Tibial nerve (tissue), 4 donors: ENCODE measurements at places on chromosomes 12 and 14.

GRCh38 chr14:75184492-75184891, 8.1 kb upstream of the TMED10 start:
- H3K27me3 ChIP-seq = no peaks in the 10 kb centered on the region
- no peaks in the 10 kb centered on the region for H3K36me3 ChIP-seq
- no peak for DNase-seq
- no peak overlapping the region for H3K4me3 ChIP-seq
- H3K4me1 ChIP-seq = no peaks in the 10 kb centered on the region

GRCh38 chr12:109387425-109388166, 39.9 kb downstream of the MYO1H start:
- H3K4me1 ChIP-seq = no peaks in the 10 kb centered on the region
- DNase-seq = no peak
- H3K36me3 ChIP-seq = no peaks in the 10 kb centered on the region
- H3K27me3 ChIP-seq = no peaks in the 10 kb centered on the region
- H3K4me3 ChIP-seq = no peak overlapping the region

DNA sequence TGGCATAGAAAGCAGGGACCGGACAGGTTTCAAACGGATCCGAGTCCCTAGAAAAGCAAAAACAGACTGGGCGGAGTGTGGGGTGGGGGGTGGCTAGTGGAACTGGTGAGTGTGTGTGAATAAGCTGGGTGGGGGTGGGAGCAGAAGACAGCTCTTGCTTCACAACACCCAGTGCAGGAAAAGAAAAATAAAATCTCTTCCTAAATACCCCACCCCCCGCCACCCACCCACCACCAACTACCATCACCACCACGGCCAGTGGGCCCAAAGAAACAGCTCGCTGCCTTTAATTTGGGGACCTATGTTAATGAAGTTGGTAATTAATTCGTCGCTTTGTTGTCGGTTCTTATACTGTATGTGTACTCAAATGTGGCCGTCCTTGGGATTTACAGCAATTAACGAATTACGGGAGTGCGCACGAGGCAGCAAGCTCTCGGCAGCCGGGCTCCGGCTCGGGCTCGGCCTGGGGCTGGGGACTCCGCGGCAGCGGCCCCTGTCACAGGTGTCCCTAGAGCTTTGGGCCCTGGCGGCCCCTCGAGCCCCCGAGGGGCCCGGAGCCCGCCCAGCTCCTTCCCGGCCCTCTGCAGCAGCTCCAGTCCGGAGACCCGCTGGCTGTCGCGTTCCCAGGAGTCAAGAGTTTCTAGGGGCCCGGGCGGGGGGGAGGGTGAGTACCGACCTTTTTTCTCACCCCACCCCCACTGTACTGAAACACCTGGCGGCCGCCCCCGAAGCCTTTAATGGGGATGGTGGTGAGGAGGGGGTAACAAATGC, 1.5 kb upstream of the OTX2 start:
- H3K36me3 ChIP-seq = no peaks in the 10 kb centered on the region
- no peak overlapping the region for H3K27ac ChIP-seq
- DNase-seq = no peak
- H3K27me3 ChIP-seq = no peaks in the 10 kb centered on the region

GRCh38 chr12:48331399-48331798, 19.3 kb downstream of the ZNF641 start:
- no peaks in the 10 kb centered on the region for H3K4me1 ChIP-seq
- no peak for DNase-seq
- H3K36me3 ChIP-seq = peaks cover under 1% of the 10 kb centered on the region
- no peak overlapping the region for H3K27ac ChIP-seq
- no peaks in the 10 kb centered on the region for H3K27me3 ChIP-seq
- no peak overlapping the region for H3K4me3 ChIP-seq

GRCh38 chr12:64621257-64621942, 11.1 kb downstream of the RASSF3 start:
- H3K4me3 ChIP-seq = no peak overlapping the region
- H3K36me3 ChIP-seq = no peaks in the 10 kb centered on the region
- H3K4me1 ChIP-seq = peaks cover 40% of the 10 kb centered on the region
- peak overlapping the region; percentile 38 for H3K27ac ChIP-seq
- no peaks in the 10 kb centered on the region for H3K27me3 ChIP-seq
- no peak for DNase-seq

DNA sequence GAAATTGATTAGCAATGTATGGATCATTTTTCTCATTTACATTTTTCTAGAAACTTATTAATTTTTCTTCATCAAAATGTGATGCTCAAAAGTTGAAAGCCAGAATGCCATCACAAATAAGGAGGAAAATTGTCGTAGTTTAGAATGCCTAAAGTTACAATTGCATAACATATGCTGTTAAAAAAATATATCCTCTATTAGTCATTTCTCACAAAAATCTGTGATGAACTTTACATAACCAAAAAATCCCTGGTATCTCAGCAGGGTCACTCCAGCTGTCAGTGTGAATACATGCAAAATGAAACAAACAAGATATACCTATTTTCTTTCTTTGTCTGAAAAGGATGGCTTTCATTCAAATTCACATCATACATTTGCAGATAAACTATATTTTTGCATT, 358.9 kb downstream of the PAWR start:
- H3K4me1 ChIP-seq = no peaks in the 10 kb centered on the region
- H3K27ac ChIP-seq = no peak overlapping the region
- no peaks in the 10 kb centered on the region for H3K36me3 ChIP-seq
- H3K27me3 ChIP-seq = no peaks in the 10 kb centered on the region
- DNase-seq = no peak
- H3K4me3 ChIP-seq = no peak overlapping the region

DNA sequence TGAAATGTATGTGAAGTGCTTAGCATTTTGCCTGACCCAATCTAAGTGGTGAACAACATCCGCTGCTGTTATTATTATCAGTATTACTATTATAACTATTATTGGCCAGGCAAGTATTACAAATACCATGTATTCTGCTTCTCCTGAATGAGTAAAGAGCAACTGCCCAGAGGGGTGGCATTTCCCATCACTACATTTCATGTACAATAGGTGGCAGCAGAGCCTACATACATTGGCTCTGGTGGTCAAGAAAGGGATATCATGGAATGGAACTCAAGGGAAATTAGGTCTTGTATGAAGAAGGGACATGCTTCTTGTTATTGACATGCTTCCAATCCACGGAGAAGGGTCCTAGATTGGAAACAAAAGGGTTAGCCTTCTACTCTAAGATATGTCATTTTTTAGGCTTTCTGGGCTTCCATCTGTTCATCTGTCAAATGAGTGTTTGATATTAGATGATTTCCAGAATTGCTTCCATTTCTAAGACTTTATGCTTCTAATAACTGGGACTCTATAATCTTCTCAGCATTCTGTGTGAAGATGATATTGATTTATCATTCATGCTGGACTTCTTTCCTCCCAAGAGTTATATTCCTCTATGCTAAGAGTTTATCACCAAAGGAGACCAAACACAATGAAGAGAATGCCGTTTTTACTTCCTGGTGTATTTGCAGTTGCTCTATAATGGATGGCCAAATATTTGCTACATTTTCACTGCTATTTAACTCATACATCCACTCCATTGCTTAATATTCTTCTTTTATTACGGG, 239.1 kb downstream of the SSPN start:
- H3K4me3 ChIP-seq = no peak overlapping the region
- H3K27ac ChIP-seq = no peak overlapping the region
- no peak for DNase-seq
- H3K27me3 ChIP-seq = no peaks in the 10 kb centered on the region
- H3K4me1 ChIP-seq = no peaks in the 10 kb centered on the region

GRCh38 chr12:113119980-113120669, 15.4 kb downstream of the RASAL1 start:
- no peaks in the 10 kb centered on the region for H3K36me3 ChIP-seq
- H3K4me1 ChIP-seq = no peaks in the 10 kb centered on the region
- no peak for DNase-seq
- peaks cover 10% of the 10 kb centered on the region for H3K27me3 ChIP-seq
- H3K27ac ChIP-seq = no peak overlapping the region

DNA sequence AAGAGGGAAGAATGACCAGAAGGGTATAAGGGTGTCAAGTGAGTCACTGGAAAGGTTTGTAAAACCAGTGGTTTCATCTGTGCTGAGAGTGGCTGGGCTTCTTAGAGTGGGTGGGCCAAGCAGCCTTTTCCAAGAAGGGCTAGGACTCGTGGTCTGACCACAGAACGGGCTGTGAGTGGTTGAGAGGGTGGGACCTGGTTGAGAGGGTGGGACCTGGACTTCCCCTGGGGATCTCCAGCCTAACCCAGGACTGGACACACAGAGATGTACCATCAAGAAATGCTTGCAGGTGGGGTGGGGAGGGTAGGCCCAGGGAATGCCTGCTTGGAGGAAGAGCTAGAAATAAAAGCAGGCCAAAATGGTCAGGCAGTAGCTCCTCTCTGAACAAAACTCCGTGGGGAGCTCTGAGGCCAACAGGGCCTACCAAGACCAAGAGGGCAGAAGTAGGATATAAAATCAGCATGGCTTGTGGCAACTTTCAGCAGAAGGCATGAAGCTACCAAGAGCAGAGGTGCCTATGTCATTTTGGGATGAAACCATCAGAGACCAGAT, 140.5 kb downstream of the FOXN3 start:
- no peak overlapping the region for H3K4me3 ChIP-seq
- no peaks in the 10 kb centered on the region for H3K27me3 ChIP-seq
- peaks cover 24% of the 10 kb centered on the region for H3K36me3 ChIP-seq
- no peaks in the 10 kb centered on the region for H3K4me1 ChIP-seq
